ENCODE measurements at places on chromosomes 2 and 18.

- DNase-seq: no peak
These were observed 9.0 kb downstream of the UGP2 start for GRCh38 chr2:63850649-63851048.

DNA sequence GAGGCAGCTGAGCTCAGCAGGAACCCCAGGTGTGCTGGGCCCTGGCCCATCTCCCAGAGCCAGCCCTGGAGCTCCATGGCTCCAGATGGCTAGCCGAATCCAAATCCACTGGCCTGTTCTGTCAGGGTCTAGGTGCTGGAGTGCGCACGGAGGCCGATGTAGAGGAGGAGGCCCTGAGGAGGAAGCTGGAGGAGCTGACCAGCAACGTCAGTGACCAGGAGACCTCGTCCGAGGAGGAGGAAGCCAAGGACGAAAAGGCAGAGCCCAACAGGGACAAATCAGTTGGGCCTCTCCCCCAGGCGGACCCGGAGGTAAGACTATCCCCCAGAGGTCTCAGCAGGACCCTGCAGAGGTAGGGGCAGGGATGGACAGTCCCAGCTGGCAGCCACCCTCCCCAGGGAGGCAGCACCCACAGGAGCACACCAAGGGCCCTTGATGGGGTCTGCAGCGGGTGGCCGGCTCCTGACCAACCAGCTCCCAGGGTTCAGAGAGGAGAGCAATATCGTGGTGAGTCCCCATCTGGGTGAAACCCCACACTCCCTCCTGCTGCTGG is 26.1 kb upstream of the PRLH start:
- no peak for DNase-seq

DNA sequence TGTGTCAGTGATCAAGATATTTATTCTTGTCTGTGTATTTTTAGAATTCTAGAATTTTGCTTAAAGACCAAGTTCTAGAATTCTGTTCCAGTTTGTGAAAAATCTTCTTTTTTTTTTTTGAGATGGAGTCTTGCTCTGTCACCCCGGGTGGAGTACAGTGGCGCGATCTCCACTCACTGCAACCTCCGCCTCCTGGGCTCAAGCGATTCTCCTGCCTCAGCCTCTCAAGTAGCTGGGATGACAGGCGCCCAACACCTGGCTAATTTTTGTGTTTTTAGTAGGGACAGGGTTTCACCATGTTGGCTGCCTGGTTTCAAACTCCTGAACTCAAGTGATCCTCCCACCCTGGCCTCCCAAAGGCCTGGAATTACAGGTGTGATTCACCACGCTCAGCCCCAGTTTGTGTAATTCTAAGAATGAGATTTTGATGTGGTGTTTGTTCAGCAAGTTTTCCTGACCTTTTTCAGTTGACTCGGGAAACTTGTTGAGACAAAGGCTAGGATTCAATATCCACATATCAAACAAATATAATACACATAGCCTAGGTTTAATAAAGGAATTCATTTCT is 3.6 kb downstream of the EIF5B start:
- DNase-seq: no peak

DNA sequence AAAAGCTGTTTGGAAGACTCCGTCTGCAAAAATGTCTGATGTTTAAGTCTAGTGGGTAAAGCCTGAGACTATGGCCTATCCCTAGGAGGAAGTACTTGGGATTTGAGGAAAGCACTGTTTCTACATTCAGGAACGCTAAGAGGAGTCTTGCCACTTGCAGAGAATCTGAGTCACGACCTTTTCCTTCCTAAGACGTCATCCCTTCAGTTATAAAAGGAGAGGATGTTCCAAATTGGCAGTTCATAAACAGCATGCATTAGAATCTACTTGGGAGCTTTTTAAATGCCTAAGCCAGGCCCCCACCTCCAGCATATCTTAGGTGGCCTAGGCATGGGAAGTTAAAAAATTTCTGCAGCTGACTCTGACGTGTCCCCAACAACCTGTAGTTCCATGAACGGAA is 125.9 kb downstream of the TTC32 start:
- no peak for DNase-seq

DNA sequence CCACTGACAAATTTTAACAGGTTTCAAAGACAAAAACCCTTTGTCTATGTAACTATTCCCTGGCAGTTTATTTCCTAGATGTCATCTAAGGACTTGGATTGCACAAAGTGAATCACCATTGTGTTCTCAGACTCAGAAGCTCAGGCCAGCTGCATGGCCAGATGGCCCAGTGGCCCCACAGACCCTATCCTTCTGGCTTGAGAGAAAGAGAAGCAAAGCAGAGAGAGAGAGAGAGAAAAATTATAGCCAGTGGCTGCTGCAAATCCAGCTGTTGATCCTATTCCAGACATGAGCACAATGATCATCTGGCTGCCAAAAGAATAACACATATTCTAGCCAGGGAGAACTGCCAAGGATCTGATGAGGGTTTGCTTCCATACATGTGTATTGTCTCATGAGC is 25.8 kb downstream of the CTLA4 start:
- DNase-seq: peak; percentile 27

DNA sequence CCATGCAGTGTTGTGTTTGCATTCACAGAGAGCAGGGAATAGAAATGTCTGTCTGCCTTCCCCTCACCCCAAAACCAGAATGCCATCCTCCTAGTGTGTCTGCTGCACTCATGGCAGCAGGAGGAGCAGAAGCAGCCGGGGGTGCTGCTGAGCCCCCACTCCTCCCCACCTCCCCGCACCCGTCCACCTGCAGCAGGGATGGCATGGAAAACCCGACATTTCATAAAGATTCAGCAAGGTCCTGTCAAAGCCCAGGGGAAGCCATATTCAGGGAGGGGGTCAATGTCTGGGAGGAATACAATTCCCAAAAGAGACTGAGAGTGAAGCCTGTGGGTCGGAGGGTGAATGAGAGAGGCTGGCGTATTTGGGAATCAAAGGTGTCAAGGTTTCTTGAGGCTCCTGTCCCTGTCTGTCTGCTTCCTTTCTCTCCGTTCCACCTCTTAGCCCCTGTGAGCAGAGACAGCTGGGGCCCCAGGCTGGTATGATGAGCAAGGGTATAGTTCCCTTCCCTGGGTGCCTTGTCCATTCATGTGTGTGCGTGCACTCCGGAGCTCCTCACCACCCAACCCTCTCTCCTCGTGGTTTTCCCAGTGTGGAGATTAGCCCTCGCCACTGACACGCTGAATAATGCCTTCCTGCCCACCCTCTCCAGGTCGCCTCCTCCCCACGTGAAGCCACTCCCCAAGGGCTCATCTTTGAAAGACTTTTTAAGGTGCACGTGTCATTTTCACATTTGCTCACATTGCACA is 133.5 kb upstream of the ZNF236 start:
- DNase-seq: peak; percentile 28

DNA sequence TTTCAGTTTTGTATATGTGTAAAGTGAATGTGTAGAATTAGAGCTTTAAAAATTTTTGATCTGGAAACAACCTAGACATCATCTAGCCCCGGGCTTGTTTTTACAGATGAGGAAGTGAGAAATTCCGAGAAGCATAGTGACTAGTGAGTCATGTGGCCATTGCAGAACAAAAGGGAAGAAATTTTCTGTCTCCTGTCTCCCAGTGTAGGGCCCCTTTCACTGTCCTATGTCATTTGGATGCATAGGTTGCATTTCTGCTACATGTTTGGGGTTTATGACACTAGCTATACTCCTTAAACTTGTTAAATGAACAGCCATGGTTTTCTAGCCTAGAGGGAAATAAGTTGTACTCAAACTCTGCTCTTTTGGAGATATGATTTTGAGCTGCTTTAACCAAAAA is 84.6 kb downstream of the PLCL1 start:
- peak; percentile 84 for DNase-seq

DNA sequence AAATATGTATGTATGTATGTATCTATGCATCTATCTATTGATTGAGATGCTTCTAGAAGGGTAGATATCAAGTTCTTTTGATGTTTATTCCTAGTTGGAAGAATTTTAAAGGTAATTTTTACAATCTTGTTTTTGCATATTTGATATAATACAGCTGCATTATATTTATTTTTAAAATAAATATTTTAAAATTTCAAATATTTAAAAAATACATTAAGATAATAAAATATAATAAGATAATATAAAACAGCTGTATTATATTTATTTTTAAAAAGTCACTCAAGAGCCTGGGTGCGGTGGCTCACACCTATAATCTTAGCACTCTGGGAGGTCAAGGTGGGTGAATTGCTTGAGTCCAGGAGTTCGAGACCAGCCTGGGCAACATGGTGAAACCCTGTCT is 92.5 kb downstream of the LIPG start:
- DNase-seq: no peak

- peak; percentile 40 for DNase-seq
These were observed 5.1 kb downstream of the POLR1B start for GRCh38 chr2:112547333-112547732.

GRCh38 chr2:216863946-216864345 is 4.1 kb upstream of the TNP1 start:
- no peak for DNase-seq

- DNase-seq: no peak
These were observed 24.6 kb upstream of the RNU4ATAC start for GRCh38 chr2:121505986-121506586.

- no peak for DNase-seq
These were observed 53.1 kb downstream of the MYO1B start for GRCh38 chr2:191298306-191298705.

DNA sequence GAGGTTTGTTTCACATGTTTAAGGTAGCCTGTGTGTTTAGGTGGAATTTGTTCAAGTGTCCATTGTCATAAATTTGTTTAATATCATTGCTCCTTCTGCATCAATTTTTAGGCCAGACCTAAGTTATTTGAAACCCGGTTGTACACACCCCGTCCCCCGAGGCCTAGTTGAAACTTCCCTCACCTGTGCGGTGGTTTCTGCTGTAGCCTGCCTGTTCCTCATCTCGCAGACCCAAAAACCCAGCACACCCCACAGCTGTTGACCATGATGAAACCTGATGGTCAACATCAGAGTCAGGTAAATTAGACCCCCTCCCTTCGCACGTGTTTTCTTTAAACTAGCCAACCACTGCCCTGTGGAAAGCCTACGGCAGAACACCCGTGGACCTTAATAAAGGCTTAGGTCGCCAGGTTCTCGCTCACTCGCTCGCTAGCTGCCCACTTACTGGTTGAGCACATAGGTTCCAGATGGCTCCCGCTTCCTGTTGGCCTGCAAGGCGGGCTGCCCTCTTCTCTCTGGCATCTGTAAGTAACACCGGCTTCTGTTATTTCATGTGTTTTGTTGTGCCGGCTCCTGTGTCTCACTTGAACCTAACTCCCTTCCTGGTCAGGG is 64.4 kb downstream of the EML6 start:
- no peak for DNase-seq

GRCh38 chr2:191012845-191013681 is 908 bp downstream of the STAT1 start:
- DNase-seq: peak; percentile 38

- DNase-seq: no peak
These were observed 70.2 kb upstream of the DAPL1 start for GRCh38 chr2:158724803-158725381.

DNA sequence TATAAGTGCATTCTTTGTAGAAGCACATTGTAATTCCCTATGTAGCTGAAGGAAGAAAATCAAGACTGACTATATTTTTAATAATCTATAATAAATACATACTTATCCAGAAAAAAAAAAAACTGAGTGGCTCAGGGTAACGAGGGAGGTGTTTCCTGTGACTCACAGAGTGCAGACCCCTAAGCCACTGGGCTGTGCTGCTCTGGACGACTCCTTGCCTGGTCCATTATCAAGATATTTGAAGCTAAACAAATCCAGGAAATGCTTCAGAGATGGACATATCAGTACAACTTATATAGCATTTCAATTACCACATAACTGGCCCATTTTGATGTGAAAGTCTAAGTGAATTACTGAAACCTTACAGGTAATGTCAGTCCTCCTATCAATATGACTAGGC is 80.6 kb downstream of the PIGN start:
- DNase-seq: no peak

GRCh38 chr2:74383254-74383653 is 3.1 kb upstream of the DCTN1 start:
- no peak for DNase-seq

DNA sequence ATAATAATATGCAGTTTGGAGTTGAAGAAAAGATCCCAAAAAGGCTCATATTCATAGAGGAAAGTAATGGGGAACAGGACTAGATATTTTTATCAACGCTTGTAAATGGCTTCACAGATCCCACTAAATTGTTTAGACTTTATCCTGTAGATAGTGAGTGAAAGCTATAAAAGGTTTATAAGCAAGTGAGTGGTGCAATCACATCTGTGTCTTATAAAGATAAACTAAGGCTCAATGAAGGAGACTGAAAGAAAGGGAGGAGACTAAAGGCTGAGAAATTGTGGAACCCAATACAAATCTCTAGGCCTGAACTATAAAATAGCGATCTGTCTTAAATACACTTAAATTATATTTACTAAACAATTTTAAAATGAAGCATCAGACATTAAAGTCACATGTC is 7.7 kb downstream of the SP3 start:
- no peak for DNase-seq

- DNase-seq: no peak
These were observed 15.6 kb downstream of the RNF144A start for GRCh38 chr2:6932828-6933227.

DNA sequence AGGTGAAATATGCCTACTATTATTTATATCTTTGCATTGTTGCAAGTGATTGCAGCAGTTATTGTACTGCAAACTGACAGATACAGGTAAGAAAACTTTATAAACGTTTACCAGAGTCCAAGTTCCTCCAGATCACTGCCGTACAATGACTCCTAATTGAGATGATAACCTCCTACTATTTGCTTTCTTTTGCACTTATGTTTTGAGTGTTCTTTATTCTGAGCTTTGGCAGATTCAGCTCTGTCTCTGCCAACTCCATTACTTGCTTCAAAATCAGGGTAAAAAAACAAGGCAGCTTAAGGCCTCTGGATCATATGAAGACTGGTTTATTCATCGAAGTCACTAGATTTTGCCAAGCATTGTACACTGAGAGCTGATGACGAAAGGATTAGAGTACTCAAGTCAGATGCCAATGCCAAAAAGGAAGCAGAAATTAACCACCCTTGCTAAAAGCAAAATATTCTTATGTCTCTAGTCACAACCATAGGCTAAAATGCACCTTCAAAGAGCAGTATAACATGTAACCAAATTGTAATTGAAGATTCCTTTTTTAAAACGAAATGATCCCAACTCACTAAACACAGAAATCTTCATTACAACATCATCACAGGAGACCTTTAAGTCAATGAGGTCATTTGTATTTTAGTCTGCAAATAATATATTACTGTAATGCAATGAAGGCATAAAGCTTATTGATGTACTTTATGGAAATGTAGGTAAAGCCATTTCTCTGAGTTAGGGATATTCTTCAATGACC is 10.5 kb upstream of the IKZF2 start:
- DNase-seq: no peak

- no peak for DNase-seq
These were observed 68.6 kb upstream of the ABCA12 start for GRCh38 chr2:215207041-215207440.

GRCh38 chr18:23484561-23485182 is 18.6 kb upstream of the RMC1 start:
- DNase-seq: no peak
